ENCODE measurements at places on chromosomes 1 and 21.
A peak's percentile ranks its signal among the peaks of the same experiment; 100 is the strongest.

DNA sequence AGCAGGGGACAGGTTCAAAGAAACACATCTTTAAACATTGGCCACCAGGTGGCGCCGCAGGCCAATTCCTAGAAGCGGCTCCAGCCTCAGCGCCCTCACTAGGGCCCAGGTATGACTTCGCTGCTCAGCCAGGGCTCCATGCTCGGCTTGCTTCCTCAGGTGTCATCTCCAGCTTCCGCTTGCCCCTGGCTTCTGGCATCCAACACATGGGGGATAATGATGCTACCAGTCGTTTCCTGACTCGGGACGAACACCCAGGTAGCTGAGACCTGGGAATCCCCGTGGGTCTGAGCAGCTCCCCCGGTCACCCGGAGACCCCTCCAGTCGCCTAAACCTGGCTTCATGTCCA is 8.5 kb upstream of the MEX3A start:
- DNase-seq: peak; percentile 88

- DNase-seq: no peak
Measured at GRCh38 chr1:244406337-244406736, 45.4 kb downstream of the ADSS2 start.

- no peak for DNase-seq
Measured at GRCh38 chr21:16842696-16843035, 670.2 kb upstream of the CXADR start.

- DNase-seq: no peak
Measured at GRCh38 chr1:2949966-2950925, 71.0 kb upstream of the ACTRT2 start.

DNA sequence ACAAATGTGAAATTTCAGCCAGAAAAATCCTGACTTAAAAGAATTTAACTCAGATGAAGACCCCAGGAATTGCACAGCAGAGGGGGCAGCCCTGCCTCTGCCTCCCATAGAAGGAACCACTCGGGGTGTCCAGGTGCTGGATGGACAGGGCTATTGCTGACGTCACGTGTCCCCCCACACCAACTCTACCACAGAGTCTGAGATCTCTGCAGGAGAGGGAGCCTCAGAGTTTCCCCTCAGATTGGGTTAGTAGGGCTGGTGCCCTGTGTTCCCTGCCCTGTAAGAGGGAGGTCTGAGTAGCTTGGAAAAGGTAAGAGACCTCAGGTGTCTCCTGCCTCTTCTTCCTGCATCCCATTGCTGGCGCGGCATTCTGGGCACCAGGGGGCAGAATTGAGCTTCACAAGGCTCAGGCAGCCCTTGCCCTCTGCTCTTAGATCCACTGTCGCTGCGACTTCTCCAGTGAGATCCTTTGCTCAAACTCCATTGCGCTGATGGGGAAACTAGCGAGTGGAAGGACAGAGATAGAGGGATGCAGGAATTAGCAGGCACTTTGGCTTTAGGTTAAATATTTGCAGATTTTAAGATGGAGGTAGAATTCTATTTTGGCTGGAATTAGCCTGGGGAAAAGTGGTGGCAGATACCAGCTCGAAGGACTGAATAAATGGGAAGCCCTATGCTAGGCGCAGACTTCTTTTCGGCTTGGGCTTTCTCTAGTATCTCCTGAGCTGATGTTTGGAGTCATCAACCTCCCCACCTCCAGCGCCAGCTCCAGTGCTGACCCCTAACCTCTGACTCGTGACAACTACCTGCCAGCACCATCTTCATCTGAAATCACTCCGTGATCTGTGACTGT is 42.8 kb upstream of the DMBX1 start:
- peak; percentile 90 for DNase-seq

DNA sequence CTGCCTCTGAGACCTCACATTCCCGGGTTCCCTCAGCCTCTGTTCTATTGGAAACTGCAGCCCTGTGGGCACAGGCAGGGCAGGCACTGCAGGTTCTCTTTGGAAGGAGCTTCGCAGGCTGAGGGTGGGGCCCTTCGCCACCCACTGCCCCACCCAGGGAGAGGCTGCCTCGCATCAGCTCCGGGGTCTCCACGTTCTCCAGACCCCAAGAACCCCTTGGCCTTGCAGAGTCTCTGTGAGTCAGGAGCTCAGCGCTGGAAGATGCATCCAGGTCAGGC is 8.6 kb upstream of the C1orf159 start:
- DNase-seq: no peak

GRCh38 chr1:94929351-94930217 is 2.7 kb upstream of the CNN3 start:
- no peak for DNase-seq

- no peak for DNase-seq
Measured at GRCh38 chr1:68600049-68600661, 103.3 kb upstream of the DEPDC1 start.

GRCh38 chr1:180519846-180520245 is 17.5 kb upstream of the ACBD6 start:
- no peak for DNase-seq

DNA sequence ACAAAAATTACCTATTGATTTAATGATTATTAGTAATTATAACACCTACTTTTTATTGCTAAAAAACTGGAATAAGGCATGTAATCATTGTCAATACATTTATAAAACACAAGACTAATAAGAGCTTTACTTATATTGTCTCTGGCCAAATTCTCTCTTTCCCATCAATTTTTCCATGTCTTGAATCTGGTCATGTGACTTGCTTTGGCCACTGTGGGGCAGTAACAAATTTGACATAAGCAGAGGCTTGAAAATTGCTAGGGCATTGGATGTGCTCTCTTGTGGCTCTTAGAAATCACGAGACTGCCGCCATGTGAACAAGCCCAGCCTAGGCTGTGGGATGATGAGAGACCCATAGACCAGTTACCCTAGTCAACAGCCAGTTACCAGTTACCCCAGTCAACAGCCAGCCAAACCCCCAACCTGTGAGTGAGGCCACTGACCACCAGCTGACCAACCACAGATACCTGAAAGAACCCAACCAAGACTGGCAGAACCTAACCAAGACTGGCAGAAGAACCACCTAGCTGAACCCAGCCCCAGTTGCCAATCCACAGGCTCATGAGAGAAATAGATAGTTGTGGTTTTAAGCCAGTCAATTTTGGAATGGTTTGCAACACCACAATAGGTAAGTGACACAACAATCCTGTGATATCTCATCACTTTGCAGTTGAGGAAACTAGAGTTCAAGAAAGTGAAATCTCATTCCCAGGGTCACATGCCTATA is 8.8 kb downstream of the KLHDC7A start:
- no peak for DNase-seq

- DNase-seq: no peak
Measured at GRCh38 chr1:5494518-5494917, 497.7 kb downstream of the NPHP4 start.

- DNase-seq: no peak
Measured at GRCh38 chr1:221182791-221183533, 303.7 kb downstream of the HLX start.

DNA sequence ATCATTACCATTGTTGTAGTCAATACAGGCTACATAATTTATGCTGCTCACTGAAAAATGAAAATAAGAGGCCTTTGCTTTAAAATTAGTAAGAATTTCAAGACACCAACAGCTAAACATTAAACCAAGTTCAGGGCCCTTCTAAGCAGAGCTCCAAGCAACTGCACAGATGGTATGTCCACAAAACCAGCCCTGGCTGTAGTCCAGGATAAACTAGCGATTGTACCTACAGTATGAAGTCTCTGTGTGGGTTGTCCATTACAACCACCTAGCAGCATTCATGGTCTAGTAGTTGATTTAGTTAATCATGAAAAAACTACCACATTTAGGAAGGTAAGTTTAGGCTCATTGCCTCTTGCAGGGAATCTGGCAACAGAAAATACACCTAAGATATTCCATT is 35.3 kb downstream of the CLCA4 start:
- DNase-seq: no peak

- no peak for DNase-seq
Measured at GRCh38 chr21:22342889-22343288, 1344.7 kb downstream of the NCAM2 start.

- no peak for DNase-seq
Measured at GRCh38 chr1:96488777-96489176, 232.8 kb upstream of the PTBP2 start.

DNA sequence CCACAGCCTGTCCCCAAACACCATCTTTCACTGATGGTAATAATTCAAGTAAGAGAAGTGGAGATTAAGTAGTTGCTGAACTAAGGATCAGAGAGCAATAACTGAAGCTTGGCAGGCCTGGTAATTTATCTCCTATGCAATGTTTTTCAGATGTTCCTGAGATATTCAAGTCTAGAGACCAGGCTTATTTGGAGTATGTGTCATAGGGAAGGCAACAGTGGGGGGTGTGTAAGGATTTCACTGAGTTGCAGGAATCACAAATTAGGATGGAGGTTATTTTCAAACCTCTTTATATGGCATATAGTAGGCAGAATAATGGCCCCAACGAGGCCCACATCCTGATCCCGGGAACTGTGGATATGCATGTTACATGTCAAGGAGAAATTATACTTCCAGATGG is 171.7 kb downstream of the KCNJ6 start:
- DNase-seq: no peak

- DNase-seq: no peak
Measured at GRCh38 chr1:221712776-221713431, 29.0 kb downstream of the DUSP10 start.

GRCh38 chr1:108590957-108591356 is 31.1 kb downstream of the EEIG2 start:
- no peak for DNase-seq

DNA sequence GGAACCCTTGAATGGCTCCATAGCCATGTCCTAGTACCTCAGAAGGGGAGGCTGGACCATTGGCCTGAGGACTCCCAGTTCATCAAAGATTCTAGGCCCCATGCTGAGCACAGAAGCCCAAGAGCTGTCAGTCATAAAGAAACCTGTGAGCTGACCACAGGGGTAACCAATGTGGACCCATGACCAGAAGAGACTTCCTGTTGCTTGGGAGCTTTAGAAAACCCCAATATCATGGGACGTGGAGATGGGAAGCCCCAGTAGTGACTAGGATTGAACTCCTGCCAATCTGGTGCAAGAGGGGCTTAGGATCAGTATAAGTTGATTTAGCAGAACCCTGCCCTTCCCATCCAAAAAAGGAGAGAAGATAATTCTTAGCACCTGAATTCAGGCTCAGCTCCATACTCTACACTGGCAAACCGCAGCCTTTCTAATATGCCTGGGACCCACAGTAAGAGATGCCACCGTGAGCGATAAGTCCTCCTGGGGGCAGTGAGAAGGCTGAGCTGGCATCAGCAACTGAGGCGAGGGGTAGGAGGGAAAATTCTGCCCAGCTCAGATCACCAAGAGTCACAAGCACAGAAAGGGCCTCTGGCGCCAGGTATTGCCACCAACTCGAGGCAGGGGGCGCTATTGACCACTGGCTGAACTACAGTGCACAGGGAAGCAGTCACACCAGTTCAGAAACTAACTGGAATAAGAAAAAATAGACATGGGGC is 108.9 kb downstream of the CAPN8 start:
- peak; percentile 70 for DNase-seq

GRCh38 chr1:175673371-175674150 is 69.8 kb downstream of the TNR start:
- DNase-seq: no peak

DNA sequence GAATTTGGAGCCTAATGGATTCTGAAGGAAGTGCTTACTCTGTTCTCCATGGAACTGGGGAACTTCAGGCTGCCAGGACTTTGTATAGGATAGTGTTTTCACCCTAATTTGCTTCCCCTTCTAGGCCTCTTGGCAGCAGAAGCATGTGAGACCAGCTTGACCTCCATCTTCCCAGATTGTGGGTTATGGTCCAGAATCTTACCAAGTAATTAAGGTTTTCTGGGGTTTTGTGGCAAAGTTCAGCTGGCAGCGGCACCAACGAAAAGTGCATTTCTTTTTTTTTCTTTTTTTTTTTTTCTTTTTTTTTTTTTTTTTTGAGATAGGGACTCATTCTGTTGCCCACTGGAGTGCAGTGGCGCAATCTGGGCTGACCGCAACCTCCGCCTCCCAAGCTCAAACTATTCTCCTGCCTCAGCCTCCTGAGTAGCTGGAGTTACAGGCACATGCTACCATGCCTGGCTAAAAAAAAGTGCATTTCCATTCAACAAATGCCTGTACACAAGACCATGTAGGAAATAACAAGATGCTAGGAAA is 3.4 kb upstream of the BMP8A start:
- DNase-seq: no peak

DNA sequence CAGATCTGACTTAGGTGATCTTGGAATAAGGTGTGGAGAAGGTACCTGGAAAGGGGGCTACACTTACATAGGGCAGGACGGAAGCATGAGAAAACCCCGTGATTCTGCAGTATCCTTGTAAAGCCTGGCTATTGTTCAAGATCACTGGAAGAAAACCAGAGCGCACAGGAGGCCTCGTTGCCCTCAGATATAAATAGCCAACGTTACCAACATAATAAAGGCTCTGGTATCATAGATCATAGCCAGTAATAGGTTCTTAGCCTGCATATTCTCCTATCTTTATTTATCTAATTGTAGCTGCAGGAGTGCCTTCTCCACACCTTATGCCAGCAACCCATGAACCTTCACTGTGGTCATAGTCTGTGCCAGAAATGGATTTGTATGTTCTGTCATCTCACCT is 35.9 kb upstream of the MPZL1 start:
- no peak for DNase-seq

DNA sequence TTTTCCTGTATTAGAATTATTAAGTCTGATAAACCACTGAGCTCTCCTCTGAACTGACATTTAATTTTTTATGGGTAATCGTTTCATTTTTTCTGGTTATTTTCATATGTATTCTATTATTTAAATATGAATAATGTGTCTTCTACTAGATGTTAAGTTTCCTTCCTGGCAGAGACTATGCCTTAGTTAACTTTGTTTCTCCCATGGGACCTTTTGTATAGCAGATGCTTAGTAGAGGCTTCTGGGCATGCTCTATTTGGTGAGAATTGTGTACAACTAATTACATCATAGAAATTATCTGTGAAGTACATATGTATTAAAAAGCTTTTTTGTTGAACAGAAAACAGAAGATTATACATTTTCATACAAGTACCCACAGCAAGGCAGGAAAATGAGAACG is 23.4 kb downstream of the CTBS start:
- no peak for DNase-seq

GRCh38 chr1:98965394-98965793 is 39.3 kb downstream of the PLPPR5 start:
- DNase-seq: no peak

DNA sequence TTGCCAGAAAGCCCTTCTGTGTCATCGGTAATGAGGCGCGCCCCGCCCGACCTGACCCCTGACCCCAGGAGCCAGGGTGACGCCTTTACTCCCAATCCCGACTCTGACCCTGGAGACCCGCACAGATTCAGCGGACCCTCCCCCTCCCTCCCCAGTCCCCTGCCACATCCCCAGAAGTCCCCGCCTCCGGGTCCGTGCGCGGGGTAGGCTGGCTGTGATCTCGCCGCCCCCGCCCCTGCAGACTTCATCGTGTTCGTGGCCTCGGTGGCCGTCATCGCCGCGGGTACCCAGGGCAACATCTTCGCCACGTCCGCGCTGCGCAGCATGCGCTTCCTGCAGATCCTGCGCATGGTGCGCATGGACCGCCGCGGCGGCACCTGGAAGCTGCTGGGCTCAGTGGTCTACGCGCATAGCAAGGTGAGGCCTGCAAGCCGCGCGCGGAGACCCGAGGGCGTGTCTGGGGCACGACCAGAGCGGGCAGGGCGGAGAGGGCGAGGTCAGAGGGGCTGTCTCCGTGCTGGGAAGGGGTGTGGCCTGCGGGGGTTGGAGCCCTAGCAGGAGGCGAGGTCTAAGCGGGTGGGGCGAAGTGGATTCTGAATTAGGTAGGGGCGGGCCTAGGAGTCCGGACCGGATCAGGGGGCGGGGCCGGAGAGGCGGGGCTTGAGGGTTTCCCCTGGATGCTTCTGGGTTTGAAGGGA is 34.8 kb downstream of the KCNQ4 start:
- peak; percentile 91 for DNase-seq
